ENCODE measurements at places on chromosomes 4 and X.

- no peak for DNase-seq
These were observed 37.6 kb upstream of the GLRA2 start for GRCh38 chrX:14491689-14492088.

- no peak for DNase-seq
These were observed 598.1 kb downstream of the MID1IP1 start for GRCh38 chrX:39399387-39399786.

DNA sequence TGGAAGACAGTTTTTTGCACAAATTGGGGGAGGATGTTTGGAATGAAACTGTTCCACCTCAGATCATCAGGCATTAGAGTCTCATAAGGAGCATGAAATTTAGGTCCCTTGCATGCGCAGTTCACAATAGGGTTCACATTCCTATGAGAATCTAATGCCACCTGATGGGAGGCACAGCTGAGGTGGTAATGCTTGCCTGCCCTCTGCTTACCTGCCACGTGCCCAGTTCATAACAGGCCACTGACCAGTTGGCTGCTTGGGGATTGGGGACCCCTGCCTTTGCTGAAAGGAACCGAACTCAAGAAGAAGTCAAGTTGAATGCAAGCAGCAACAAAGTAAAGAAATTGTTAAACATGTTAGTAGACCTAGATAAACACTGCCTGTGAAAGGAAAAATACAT, 4.6 kb upstream of the HSPA4L start:
- no peak for DNase-seq

GRCh38 chrX:16113978-16114565, 9.3 kb upstream of the GRPR start:
- DNase-seq, result no peak

GRCh38 chrX:19864736-19865135, 22.7 kb downstream of the SH3KBP1 start:
- no peak for DNase-seq

GRCh38 chrX:15158736-15159406, 111.0 kb downstream of the ASB9 start:
- DNase-seq, result peak; percentile 10

GRCh38 chrX:123713434-123713833, 19.4 kb downstream of the THOC2 start:
- DNase-seq, result no peak

DNA sequence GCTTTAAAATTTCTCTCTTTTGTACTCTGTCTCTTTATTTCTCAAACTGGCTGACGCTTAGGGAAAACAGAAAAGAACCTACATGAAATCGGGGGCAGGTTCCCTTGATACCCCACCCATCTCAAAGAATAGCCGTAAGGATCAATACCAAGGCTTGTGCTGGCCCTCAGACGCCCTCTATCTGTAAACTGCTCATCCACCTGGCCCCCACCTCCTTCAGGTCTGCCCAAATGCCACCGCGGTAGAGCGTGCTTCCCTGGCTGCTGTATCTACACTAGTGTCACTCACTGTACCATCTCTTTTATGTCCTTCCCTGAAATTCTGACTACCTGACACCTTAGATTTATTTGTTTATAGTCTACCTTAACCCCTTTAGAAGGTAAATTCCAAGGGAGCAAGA, 62.8 kb downstream of the SMIM20 start:
- no peak for DNase-seq

GRCh38 chrX:132652871-132653270, 164.0 kb upstream of the MBNL3 start:
- no peak for DNase-seq

GRCh38 chrX:144918936-144919335, 328.4 kb upstream of the SPANXN1 start:
- no peak for DNase-seq

DNA sequence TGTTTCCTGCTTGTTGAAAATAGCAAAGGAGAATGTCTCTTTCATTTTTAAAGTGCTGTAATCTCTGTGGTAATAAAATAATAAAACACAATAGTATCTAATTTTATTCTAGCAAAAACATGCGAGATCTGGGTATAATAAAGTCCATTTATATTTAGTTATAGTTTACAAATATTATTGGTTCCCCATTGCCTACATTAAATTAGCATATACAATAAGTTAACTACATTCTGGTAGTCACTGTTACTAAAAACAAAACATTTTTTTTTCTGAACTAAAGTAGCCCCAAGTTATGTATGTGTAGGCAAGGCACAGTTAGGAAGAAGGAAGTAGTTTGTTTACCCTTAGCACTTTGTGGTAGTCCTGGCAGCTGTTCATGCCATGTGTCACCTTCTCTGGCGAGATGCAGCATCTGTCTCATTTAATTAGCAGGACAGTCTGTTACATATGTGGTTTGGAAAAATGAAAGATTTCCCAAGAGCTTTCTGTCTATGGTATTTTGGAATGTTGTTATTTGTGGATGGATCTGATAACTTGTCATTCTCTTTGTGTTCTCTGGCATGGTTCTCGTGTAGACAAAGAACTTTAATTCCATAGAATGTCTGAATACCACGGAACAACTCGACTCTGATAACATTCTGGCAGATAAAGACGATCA, 231.3 kb upstream of the PITX2 start:
- peak; percentile 3 for DNase-seq

GRCh38 chr4:37717576-37717975, 31.4 kb upstream of the RELL1 start:
- peak; percentile 60 for DNase-seq

- no peak for DNase-seq
These were observed 733.7 kb upstream of the CT83 start for GRCh38 chrX:117196481-117196880.

- DNase-seq, result no peak
These were observed 405.4 kb upstream of the CPEB2 start for GRCh38 chr4:14596904-14597303.

- no peak for DNase-seq
These were observed 34.6 kb upstream of the WFS1 start for GRCh38 chr4:6235012-6235411.

DNA sequence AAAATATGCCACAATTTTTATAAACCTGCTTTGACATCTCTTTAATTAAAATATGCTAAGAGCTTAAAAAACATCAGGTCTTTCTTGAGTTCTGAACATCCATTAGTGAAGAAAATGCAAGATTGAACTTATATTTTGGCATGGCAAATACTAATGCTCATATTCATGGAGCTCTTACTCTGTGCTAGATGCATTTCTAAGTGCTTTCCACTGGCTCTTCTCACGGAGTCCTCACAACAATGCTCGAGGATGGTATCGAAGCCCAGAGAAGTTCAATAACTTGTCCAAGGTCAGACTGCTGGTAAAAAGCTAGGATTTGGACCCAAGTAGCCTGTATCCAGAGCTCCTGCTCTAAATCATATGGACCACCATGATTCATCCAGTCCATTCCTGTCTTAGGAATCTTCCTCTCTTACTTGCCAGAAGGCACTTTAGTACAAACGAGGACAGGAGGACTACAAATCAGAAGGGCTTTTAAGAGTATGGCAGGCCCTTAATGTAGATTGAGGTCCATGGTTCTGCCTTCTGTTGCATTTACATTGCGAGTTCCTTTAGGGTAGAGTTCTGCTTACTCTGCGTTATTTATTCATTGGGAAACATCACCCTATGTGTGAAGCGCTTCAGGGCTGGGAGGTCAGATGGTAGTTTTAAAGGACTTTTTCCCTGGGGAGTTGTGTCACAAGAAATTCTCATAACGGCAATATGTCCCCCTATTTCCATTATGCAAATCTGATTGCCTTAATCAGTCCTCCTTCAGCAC, 199.2 kb downstream of the RASL11B start:
- DNase-seq, result no peak

DNA sequence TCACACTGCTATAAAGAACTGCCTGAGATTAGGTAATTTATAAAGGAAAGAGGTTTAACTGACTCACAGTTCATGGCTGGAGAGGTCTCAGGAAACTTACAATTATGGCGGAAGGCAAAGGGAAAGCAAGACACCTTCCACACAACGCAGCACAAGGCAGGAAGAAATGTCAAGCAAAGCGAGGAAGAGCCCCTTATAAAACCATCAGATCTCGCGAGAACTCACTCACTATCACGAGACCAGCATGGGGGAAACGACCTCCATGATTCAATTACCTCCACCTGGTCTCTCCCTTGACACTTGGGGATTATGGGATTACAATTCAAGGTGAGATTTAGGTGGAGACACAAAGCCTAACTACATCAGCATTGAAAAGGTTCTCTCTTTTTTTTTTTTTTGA, 39.6 kb downstream of the PALLD start:
- no peak for DNase-seq

GRCh38 chr4:39433878-39434492, 24.7 kb downstream of the RPL9 start:
- DNase-seq, result no peak

DNA sequence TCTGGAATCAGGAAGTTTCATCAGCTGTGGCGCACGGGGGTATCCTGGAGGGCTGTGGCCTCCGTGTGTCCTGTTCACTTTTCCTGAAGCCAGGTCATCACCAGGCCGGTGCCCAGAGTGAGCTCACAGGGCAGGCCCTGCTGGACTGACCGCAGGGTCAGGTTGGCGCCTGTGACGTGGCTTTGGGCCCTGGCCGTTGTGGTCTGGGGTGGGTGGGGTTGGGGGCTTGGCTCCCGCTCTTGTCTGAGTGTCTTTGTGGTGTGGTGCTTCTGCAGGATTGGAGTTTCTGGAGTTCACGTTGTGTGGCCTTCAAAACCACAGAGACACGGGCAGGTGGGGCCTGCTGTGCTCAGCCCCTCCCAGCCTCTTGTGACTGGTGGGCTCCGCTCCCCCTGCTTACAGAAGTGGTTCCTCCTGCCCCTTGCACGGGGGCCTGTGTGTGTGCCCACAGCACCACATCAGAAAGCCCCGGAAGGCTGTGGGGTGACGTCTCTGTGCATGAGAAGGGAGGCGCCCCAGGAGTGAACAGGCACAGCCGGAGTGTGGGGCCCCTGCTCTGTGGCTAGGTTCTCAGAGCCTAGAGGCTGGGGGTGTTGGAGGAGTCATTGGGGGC, 9.5 kb downstream of the RGS12 start:
- DNase-seq, result no peak

GRCh38 chrX:31603411-31604120, 531.7 kb upstream of the FTHL17 start:
- DNase-seq, result no peak

GRCh38 chr4:6301732-6302442, 32.2 kb downstream of the WFS1 start:
- no peak for DNase-seq

- no peak for DNase-seq
These were observed 34.4 kb downstream of the RAP2C start for GRCh38 chrX:132184871-132185270.

DNA sequence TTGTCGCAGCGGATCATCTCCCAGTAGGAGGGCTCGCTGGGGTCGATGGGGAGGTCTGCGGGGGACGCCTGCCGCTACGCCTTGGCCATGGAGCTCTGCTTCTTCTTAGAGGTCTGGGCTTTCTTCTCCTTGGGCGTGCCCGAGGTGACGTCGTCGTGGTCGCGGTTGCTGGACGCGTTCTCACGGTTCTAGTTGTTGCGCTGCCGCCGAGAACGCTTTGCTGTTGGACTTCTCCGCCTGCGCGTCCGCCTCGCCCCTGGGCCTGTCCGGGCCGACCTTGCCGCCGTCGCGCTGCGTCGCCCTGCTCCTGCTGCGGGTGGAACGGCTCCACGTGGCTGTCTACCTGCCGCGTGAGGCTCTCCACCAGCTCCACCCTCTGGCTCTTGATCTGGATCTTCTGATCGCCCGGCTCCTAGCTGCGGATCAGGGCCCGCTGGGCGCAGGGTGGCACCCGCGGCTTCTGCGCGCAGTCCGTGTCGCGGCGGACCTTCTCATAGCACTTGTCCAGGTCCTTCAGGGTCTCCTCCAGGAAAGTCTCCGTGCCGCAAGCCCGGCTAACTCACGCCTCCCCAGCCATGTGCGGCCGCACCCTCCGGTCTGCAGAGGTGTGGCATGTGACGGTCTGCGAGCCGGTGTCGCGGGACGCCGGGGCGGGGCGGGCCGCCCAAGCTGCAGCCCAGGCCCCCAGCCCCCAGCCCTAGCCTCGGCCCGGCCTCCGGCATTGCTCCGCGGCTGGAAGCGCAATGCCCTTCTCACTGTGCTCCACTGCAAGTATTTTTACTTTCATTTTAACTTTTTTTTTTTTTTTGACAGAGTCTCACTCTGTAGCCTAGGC, 40.5 kb upstream of the OGT start:
- DNase-seq, result peak; percentile 7

GRCh38 chrX:106481341-106481740, 130.4 kb upstream of the RADX start:
- peak; percentile 13 for DNase-seq

DNA sequence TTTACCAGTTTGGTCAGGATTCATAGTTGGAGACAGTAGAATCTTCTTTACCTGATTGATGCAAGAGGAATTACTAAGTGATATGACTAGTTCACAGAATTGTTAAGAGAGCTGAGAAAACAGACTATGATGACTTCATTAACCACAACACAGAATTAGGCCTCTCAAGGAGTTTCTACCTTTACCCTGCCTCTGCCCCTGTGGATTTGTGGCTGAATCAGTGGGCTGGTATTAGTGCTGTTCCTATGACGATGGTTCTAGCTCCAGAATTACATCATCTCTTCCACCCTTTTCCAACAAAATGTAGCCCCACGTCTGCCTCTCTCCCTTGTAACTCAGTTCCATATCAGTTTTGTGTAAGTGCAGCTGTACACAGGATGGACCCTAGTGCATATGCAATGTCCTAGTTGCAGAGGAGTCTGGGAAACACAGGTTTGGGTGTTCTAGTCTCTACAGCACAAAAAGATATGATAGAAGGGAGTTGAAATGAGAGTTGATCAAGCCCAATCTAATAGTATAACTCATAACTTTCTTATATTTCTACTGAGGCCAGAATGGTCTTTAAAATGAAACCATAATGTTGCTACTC, 99.3 kb downstream of the ANXA5 start:
- peak; percentile 13 for DNase-seq

DNA sequence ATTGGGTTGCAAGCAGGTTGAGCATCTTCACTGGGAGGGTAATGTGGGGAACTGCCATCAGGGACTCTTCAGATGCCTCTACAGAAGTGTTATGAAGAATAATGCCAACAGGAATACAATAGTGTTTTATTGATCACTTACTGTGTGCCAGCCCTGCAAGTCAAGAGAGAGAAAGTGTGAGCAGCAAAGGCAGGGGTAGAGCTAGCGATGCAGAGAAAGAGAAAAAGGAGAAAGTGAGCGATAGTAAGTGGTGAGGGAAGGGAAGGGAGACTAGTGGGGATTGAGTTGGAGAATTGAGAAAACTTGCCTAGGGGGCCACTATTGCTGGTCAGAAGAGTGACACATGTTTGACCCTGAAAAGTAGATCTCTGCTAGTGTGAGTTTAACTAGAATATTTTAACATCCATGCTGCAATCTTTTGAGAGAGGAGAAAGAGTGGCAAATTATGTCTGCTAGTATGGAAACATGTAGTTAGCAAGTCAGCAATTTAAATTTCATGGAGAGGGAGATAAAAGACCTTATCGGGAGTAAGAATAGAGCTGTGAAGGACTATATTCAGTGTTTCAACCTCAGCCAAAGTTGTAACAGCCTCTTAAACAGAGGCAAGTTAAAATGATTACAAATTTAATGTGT, 12.2 kb downstream of the AFF1 start:
- DNase-seq, result no peak

GRCh38 chrX:84133023-84133422, 55.0 kb downstream of the RPS6KA6 start:
- DNase-seq, result no peak

GRCh38 chr4:176593943-176594342, 198.8 kb downstream of the VEGFC start:
- no peak for DNase-seq
